Stimulated activated CD8-positive, alpha-beta memory T cell treated with anti-CD3 and anti-CD28 coated beads, Interleukin-7, amount 100 ng/mL, for 1 hour (primary cell): ENCODE measurements at places on chromosomes 3 and 15.

DNA sequence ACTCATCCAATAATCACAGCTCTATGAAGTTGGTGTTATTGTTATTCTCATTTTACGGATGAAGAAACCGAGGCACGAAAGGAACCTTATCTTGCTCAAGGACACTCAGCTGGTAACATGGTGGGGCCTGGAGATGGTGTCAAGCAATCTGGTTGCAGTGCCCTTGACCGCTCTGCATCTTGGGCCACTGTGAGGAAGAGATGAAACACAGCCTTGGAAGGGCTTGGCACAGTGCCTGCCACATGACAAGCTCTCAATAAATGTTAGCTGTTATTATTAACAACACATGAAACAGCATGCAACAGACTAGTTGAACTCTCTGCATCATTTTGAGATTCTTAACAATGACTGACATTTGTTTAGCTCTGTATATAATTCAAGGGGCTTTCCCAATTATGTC is 10.1 kb upstream of the ITGA11 start:
- DNase-seq: no peak

GRCh38 chr3:55491296-55491816 is 4.2 kb upstream of the WNT5A start:
- no peak for DNase-seq

- no peak for DNase-seq
These were observed 323.3 kb downstream of the CTNNB1 start for GRCh38 chr3:41522612-41523011.

DNA sequence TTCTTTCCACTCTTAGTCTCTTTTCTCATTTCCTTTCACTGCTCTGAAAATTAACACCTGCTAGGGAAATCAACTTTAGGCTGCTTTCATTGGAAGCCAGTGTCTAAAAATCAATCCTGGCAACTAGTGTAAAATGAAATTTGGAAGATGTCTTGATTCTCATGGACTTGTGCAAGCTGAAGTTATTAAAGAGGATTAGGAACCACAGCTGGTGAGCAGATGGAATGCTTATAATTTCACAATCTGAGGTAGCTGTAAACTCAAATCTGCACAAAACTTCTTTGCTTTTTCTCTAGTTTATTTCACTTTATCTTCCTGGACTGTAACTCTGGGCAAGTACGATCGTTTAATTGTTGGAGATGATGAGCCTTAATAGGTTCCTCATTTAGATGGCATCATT is 175.6 kb downstream of the GHSR start:
- DNase-seq: no peak

GRCh38 chr15:57406062-57406772 is 29.9 kb downstream of the CGNL1 start:
- DNase-seq: no peak

DNA sequence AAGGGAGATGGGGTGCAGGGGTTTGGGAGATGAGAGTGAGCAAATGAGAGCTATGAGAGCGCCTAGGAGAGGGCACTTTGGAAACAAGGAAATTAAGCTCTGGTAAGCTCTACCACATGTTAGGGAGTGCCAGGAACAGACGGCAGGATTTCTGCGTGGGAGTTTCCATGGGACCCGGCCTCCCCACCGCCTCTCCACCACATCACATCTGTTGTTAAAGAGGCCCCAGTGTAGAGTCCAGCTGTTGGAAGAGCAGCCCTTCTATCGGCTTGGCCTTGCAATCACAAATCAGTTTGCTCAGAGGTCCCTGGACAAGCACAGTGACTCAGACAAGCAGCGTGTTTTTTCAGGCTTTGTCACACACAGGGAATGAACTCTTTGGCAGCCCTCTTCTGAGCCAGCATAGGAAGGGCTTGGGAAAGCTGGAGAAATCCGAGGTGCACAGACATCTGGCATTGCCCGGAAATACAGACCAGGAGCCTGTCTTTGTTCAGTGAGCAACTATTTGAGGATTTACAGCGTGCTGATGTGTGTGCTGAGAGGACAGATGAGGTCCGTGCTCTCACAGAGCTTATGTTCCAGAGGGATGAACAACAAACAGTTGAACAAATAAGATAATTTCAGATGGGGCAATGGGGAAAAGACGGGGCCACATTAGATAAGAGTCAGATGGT is 370.6 kb upstream of the PROK2 start:
- no peak for DNase-seq

GRCh38 chr3:48716508-48716981 is 476 bp downstream of the IP6K2 start:
- no peak for DNase-seq

GRCh38 chr3:80060664-80061063 is 292.9 kb upstream of the ROBO1 start:
- DNase-seq: no peak
